Stimulated activated CD8-positive, alpha-beta memory T cell treated with anti-CD3 and anti-CD28 coated beads, Interleukin-4, amount 100 ng/mL, for 48 hours (primary cell): ENCODE measurements at places on chromosomes 2 and 18.
A peak's percentile ranks its signal among the peaks of the same experiment; 100 is the strongest.

- DNase-seq: no peak
These were observed 150.3 kb downstream of the INHBB start for GRCh38 chr2:120496235-120496634.

GRCh38 chr2:109447251-109447661 is 166.5 kb downstream of the SEPTIN10 start:
- no peak for DNase-seq

GRCh38 chr2:2188344-2188920 is 142.6 kb downstream of the MYT1L start:
- DNase-seq: no peak

DNA sequence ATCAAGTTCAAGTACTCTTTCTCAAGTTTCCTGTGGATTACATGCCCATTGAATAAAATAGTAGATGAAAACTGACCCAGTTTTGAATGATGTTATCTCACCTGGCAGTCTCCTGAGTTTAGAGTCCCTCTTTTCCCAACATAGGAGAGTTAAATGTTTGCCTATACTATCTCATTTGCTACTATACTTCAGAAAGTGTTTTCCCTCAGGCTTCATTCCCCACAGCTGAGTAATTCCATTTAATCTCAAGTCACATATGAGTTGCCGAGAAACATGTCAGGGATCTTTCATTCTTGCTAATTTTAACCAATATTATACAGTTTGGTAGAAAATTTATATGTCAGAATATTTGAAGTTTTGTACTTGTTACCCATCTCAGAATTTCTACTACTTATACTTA is 150.4 kb upstream of the CDH19 start:
- DNase-seq: no peak

GRCh38 chr2:24082787-24083566 is 1.7 kb downstream of the TP53I3 start:
- DNase-seq: no peak

GRCh38 chr2:108719149-108720044 is at the start of gene RANBP2:
Gene RANBP2, plus strand, starts transcription at chr2:108719482. Its CDS starts 125 bp downstream, at chr2:108719607.
- peak; percentile 95 for DNase-seq

- no peak for DNase-seq
These were observed 7.6 kb downstream of the HIBCH start for GRCh38 chr2:190311893-190312634.

DNA sequence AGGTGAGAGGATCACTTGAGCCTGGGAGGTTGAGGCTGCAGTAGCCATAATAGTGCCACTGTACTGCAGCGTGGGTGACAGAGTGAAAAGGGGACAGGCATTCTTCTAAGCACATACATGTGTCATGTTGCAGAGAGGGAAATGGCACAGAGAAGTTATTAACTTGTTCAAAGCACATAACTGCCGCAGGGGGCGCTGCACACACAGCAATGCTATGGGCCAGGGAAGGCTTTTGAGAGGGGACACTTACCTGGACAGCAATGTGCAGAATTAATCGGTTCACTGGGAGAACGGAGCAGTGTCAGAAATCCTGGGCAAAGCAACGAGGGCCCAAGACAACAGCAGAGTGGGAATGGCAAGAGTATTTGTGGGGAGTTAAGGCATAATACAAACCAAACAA is 2.4 kb downstream of the SCYGR8 start:
- no peak for DNase-seq

DNA sequence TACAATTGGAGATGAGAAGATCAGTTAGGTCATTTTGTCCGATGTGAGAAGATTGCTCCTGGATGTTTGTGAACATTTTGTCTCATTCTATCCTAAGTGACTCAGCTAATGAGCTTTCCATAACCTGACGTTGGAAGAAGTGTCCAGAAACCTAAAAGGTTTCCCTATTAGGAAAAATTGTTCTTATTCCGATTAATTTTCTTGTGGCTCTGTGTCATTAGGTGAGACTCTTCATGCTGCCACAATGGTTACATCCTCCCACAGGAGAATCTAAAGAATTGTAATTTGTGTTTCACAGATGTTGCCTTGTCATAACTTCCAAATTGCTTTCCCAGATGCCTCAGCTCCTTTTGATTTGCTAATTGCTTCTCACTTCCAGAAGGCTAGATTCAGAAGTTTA is 261.0 kb upstream of the APCDD1 start:
- DNase-seq: no peak

- no peak for DNase-seq
These were observed 401.4 kb downstream of the NBAS start for GRCh38 chr2:15159751-15160177.

DNA sequence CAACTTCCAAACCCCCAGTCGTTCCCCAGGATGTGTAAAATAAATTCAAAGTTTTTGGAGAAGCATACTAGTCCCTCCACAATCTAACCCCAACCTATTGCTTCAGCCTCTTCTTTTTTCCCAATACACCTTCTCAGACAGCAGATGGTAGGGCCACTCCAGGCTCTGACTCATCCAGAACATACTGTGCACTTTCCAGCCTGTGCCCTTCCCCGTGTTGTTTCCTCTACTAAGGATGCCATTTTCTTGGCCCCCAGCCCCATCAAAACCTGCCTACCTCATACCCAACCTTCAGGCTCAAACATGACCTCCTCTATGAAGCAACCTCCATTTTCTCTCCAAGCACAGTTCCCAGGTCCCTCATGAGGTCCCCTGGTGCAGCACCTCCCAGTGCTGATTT is 669.3 kb downstream of the BCL11A start:
- no peak for DNase-seq

GRCh38 chr2:181038796-181039195 is 58.4 kb downstream of the UBE2E3 start:
- no peak for DNase-seq

DNA sequence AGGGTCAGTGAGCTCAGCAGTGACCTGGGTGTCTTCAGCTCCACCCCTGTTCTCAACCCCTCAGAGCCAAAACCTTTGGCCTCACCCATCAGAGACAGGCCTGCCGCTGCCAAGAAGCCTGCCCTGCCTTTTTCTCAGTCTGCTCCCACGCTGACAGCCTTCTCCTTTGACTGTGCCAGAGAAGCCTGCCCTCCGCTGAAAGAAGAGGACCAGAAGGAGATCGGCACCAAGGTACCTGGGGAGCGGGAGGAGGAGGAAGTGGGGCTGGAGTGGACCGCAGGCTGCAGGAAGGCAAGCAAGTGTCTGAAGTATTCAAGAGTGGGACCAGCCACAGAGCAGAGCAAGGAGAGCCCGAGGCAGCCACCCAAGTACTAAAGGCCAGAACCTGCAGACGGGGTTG is 33.2 kb downstream of the TOGARAM2 start:
- DNase-seq: peak; percentile 56

GRCh38 chr2:171034315-171034714 is 105.3 kb downstream of the GORASP2 start:
- DNase-seq: no peak

- no peak for DNase-seq
These were observed 168.1 kb downstream of the AFF3 start for GRCh38 chr2:99974275-99974674.

GRCh38 chr2:202376460-202377206 is 506 bp downstream of the BMPR2 start:
- peak; percentile 58 for DNase-seq

DNA sequence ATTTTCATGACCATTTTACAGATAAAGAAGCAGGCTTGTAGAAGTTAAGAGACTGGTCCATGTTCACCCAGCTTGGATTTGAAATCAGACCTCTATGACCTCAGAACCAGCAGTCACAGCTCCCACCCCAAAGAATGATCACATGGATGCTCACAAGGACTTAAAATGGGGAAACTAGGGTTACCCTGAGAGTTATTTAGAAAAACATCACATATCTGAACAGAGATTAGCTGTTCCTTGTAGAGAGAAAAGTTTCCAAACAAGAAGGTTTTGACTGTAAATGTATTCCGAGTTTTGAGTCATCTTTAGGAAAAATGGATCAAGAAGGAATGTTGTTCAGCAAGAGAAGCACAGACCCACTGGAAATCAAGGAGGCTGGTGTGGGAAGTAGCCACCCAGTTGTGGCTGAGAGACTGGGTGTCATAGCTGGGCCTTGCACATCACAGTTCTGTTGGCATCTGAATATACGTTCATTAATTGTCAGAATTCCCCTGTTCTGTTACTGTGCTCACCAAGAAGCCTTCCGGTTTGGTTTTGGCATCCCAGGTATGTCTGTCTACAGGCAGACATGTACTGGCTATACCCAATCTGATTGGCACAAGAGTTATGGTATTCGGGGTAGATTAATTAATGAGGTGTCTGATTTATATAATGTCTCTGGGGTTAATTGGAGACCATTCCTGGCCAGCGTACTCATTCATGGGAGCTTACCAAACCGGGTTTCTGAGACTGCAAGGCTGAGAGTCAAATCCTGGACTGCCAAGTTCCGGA is 371.8 kb upstream of the SLC14A2 start:
- no peak for DNase-seq

DNA sequence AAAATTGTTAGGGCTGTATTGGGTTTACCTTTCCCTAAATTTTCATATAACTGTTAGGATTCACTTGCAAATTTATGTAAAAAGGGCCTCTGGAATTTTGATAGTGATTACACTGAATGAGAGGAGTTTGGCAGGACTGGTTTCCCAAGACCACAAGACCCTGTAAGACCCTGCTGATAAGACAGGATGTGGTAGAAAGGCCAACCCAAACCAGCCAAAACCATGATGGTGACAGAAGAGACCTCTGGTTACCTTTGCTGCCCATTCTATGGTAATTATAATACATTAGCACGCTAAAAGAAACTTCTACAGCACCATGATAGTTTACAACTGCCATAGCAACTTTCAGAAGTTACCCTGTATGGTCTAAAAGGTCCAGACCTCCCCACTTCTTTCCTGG is 8.3 kb upstream of the CASP10 start:
- no peak for DNase-seq

DNA sequence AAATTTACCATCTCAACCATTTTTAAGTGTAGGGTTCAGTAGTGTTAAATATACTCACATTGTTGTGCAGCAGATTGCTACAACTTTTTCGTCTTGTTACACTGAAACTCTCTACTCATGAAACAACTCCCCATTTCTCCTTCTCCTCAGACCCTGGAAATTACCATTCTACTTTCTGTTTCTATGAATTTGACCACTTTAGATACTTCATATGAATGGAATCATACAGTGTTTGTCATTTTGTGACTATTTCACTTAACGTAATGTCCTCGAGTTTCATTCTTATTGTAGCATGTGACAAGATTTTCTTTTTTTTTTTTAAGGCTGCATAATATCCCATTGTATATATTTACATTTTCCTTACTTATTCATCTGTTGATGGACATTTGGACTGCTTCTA is 203.8 kb downstream of the PLCL1 start:
- no peak for DNase-seq

GRCh38 chr2:79511320-79511951 is 1.4 kb upstream of the CTNNA2 start:
- peak; percentile 23 for DNase-seq

DNA sequence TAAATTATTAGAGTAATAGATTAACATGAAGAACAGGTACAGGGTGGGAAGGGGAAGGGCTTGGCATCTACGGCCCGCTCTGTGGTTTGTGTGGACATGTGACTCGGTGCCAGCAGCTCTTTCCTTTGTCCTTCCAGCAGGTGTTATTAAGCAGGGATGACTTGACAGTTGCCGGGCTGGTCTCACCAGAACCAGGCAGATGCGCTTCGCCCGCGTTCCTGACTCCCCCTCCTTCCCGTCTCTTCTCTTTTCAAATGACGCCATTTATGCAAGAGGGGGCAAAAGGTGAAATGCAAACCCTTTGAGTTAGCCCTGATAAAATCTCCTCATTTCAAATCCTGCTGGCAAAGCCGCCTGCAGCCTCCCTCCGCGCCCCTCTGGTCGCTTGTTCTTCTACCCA is 38.9 kb upstream of the MGAT4A start:
- peak; percentile 57 for DNase-seq

DNA sequence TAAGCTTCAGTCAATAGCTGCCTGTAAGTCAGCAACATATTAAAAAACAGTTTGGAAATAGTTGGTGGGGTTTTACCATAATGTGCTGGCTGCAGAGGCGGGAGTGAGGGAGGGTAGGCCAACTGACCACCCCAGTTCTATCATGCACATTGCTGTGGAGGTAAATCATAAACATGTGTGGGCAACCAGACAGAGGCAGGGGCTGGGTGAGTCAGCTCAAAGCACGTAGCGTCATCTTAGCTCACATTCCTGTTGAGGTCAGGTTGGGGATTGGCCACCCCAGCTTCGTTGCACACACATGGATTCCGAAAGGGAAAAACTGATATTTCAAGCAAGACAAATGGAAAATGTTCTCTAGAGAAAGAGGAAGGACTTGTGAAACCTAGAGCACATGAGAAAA is 19.5 kb downstream of the GPR45 start:
- no peak for DNase-seq

DNA sequence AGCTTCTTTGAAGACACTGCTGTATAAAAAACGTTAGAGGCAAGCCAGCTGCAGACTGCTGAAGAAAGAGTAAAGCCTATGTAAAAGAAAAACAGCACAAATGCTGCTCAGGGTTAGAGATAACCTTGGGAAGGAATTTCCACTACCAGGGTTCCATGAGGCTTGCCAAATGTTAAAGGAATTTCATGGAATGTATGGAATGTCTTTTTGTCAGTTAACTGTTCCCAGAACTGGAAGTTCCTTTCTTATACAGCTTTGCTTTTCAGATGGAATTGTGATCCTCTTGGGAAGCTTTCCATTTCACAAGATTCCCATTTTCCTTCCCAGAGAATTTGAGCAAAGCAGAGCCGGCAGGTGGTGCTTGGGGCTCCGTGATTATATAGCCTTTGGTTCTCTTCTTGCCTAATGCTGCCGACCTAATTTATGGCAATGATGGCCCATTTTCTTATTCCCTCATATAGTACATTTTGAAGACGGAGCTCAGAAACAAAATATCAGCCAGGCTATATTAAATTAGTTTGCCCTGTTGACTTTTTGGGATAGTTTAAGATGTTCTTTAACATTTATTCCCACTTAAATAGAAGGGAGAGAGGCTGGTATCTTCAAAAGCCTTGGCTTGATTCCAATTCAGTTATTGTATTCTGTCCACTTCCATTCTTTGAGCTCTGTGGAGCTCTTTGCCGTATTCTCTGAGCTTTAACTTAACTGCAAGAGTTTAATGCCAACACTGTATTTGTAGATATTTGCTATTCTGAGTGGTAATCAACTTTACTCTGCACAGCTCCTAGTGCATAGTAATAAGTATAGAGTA is 162.3 kb downstream of the PHLPP1 start:
- no peak for DNase-seq

- no peak for DNase-seq
These were observed 349.1 kb downstream of the ANAPC1 start for GRCh38 chr2:111534910-111535352.
